ENCODE measurements at places on chromosomes 7 and 10.

DNA sequence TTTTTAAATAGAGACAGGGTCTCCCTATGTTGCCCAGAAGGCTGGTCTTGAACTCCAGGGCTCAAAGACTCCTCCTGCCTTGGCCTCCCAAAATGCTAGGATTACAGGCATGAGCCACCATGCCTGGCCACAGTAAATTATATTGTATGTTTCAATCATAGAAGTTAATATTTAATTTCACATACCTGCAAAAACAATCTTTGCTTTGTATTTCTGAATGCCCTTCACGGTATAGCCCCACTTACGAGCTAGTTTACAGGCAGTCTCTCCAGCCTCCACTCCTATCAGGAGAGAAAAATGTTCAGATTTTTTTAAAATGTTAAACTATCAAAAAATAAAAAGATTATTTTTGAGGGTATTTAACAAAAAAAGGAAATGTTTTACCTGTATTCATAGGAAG lies 10.4 kb downstream of the OAT start:
- DNase-seq = no peak

GRCh38 chr10:17409170-17409733 lies 45.1 kb downstream of the ST8SIA6 start:
- peak; percentile 55 for DNase-seq

DNA sequence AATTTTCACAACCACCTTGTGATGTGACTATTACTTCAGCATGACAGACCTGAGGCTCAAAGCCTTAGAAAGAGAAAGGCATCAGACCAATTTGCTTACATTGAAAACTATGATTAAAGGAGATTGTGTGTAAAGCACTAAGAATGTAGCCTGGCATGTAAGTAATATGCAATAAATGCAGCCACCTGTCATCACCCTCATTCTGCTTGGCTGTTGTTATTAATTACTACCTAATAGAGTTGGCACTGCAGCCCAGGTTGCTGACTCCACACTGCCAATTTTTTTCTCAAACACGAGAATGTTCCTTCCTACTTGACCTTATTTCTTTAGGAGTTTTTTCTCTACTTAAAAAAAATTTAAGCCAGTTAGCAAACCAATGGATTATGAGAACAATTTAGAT lies 61.2 kb upstream of the NPVF start:
- DNase-seq = no peak

DNA sequence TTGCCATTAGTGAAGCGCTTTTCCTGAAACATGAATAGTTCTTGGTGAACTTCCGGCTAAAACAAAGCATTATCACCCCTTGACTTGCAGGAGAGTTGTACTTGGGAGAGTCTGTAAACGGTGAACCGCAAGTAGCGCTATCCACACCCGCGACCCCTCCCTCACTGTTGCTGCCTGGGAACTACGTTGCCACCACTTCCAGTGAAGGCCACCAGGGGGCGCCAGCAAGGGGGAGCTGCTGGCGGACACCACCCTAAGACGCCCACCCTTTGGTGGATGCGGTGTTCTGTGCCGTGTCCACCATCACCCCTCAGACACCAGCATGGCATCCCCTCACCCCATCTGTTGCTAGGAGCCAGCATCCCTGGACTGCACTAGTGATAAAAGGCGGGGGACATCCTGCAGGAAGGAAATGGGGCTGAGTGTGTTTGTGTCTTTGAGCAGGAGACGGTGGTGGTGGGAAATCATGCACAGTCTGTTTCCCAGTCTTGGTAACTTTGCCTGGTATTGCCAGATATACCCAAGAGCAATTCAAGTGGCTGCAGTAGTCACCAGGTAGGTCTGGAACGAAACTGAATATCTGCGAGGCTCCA lies 298.2 kb downstream of the FRMD4A start:
- DNase-seq = peak; percentile 16

DNA sequence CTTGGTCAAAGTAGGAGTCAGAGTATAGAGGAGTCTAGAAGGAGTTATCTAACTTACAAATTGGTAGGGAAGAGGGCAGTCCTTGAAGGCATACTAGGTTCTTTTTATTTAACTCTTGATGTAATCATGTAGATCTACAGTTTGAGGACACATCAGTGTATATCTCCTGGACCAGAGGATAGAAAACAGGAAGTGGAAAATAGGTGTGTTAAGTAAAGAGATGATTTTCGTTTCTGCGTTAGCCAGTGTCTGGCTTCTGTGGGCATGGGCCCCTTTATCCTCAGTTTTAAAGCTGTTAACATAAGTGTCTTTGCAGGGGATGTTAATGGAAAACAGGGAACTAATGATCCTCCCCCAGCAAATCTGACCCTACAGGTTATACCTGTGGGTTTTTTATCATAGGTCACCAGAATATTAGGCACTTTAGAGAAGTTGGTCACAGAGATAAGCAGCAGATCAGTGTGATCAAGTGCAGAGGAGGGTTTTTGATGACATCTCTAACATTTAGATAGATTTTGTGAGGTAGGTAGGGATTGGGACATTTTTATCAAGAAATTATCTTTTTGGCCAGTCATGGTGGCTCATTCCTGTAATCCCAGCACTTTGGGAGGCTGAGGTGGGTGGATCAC lies 58.6 kb upstream of the PRSS1 start:
- DNase-seq = no peak
